ENCODE measurements at places on chromosomes 6 and 20.
A peak's percentile ranks its signal among the peaks of the same experiment; 100 is the strongest.

DNA sequence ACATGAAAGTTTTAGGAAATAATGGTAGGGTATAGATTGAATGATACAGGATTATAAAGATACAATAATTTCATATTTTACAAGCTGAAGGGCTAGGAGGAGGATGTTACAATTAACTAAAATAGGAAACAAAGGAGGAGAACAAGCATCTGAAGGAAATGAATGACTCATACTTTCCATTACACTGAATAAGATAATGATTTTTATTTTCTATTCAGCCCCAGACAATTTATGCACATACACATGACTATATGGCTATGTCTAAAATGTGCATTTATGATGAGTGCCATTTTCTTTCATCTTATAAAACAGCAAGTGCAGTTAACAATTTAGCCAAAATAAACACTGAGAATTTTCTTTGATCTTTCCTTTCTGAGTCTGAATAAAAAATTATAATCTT is 994.6 kb upstream of the ADGRB3 start:
- no peak for DNase-seq

- no peak for DNase-seq
Observed at GRCh38 chr6:129130106-129130505, 247.2 kb downstream of the LAMA2 start.

DNA sequence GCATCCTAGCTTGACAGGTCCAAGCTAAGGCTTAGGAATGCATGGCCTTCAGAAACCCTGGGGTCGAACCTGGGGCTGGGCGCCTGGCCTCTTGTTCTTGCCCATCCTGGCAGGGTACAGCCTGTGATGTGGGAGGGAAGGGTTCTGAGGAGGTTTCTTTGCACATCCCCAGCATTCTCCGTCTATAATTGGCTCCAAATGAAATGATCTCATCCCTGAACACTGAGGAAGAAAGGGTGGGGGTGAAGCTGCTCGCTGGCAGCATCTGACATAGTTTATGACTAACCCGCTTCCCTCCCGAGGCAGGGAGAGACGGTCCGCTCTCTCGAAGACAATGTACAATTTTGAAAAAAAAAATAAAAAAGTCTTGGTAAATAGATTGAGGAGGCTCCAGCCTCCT is 67.1 kb upstream of the ZNFX1 start:
- peak; percentile 61 for DNase-seq

DNA sequence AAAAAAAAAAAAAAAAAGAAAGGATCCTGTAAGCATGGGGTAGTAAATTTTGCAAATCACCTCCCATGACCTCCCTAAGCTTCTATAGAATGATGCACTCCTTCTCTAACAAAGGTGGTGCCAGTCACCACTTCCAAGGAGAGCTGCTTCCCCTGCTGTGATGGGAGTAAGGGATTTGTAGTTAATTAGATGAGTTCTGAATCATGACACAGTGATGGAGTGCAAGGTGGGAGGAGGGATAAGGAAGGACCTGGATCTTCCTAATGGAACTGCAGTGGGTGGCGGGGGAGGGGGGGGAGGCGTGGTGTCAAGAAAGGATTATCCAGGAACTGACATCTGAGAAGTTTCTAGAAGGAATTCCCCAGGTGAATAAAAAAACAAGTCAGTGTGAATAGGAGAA is 47.8 kb downstream of the NRN1 start:
- DNase-seq: no peak

- no peak for DNase-seq
Observed at GRCh38 chr6:107102414-107102805, 12.9 kb downstream of the BEND3 start.

- no peak for DNase-seq
Observed at GRCh38 chr6:35664945-35665344, 23.8 kb downstream of the FKBP5 start.

GRCh38 chr6:149840345-149841075 is 23.6 kb downstream of the LRP11 start:
- no peak for DNase-seq

- DNase-seq: no peak
Observed at GRCh38 chr6:148760568-148761526, 14.0 kb downstream of the UST start.

- DNase-seq: no peak
Observed at GRCh38 chr6:21046276-21046675, 512.0 kb downstream of the CDKAL1 start.
